ENCODE measurements at places on chromosomes 7 and 10.

DNA sequence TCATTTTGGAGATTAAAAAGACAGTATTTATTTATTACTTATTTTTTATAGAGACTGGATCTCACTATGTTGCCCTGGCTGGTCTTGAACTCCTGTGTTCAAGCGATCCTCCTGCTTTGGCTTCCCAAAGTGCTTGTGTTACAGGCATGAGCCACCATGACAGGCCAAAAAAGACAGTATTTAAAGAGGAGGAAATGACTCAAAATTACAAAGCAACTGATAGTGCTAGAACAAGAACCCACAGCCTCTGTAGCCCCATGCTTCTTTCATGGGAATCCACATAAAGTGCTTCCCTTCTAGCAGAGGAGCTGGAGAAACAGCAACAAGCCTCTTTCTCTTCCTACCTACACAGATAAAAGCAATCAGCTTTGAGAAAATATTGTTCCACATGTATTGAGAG, 230.7 kb upstream of the PODXL start:
- no peak for DNase-seq

DNA sequence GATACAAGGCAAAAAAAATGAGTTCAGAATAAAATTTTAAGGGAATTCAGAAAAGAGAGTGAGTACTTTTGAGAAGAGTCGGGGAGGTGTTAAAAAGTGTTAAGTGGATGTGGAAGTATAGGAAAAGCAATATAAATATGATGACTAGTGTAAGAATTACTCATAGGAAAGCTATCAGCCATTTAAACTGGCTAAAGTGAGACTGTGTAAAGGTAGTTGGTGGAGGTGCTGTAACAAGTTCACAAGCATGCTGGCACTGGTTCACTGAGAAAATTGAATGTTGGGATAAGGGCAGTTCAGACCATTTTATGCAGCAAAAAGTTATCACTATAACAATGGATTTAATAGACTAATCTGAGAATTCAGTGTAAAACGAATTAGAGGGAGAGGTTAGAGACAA, 179.0 kb upstream of the DKK1 start:
- no peak for DNase-seq

DNA sequence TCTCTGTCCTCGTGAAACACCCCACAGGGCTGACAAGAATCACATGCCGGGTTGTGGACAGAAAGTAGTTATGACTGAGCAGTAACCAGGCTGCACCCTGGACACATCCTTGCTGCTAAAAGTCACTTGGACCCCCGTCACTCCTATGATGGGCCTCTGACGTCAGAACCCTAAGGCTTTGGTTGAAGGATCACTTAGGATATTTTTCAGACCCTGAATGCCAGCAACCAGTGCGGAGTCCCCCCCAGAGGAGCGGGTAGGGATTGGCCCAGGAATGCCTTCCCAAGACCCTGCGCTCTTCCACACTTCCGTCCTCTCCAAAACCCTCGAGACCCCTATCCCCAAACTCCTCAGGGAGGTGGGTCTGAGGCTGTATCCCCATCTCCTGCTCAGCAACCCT, 52.1 kb downstream of the CFAP46 start:
- no peak for DNase-seq

GRCh38 chr7:18515067-18515466, 19.5 kb downstream of the HDAC9 start:
- no peak for DNase-seq

- no peak for DNase-seq
Measured at GRCh38 chr7:93138576-93138975, 9.6 kb downstream of the SAMD9L start.

DNA sequence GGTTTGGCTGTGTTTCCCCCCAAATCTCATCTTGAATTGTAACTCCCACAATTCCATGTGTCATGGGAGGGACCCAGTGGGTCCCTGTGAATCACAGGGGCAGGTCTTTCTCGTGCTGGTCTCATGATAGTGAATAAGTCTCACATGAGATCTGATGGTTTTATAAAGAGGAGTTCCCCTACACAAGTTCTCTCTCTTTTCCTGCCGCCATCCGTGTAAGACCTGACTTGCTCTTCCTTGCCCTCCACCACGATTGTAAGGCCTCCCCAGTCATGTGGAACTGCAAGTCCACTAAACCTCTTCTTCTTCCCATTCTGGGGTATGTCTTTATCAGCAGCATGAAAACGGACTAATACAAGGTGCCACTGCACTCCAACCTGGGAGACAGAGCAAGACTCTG, 329.2 kb downstream of the TNS3 start:
- no peak for DNase-seq

GRCh38 chr10:98436704-98437103, 10.0 kb downstream of the HPS1 start:
- DNase-seq, result no peak

DNA sequence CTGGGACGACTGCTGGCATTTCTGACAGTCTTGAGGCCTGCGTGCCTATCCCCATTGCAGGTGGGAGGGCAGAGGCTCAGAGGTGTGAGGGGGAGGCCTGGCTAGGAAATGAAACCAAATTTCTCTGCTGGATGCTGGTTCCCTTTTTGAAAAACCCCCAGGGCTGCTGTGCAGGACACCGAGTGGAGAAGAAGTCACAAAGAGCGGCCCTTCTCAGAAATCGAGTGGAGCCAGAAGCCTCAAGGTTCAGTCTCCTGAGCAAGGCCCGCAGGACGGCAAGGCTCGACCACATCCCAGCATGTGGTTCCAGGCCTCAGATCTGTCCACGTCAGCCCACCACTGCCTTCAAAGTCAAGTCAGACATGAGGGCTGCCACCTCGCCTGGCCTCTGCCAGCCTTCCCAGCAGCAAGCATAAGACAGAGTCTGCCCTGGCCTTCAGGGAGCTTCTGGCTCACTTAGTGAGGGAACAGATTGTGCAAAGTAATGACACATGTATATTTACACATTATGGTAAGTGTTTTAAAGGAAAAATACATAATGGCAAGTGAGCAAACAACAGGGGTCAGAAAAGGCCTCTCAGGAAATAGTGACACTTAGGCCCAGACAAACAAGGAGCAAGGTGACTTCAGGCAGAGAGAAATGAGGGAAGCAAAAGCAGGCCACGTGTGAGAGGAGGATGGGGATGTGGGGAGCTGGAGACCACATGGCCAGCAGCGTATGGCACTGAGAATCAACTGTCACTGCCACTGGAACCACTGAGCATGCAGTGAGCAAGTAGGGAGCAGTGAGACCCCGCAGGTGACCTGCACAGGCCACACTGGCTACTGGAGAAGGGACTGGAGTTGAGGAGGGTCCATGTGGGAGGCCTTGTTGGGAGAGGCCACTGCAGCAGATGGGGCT, 86.7 kb downstream of the ARHGAP22 start:
- DNase-seq, result no peak
